Activated CD4-positive, alpha-beta T cell treated with anti-CD3 and anti-CD28 coated beads, Interleukin-2, Interleukin-4, amounts not matched to agents 100 ng/mL and 50 ng/mL, durations not matched to agents 16 hours and 8 hours (primary cell): ENCODE measurements at places on chromosomes 5 and 9.

GRCh38 chr5:56610093-56610698, 205.2 kb upstream of the MAP3K1 start:
- DNase-seq: peak; percentile 83

DNA sequence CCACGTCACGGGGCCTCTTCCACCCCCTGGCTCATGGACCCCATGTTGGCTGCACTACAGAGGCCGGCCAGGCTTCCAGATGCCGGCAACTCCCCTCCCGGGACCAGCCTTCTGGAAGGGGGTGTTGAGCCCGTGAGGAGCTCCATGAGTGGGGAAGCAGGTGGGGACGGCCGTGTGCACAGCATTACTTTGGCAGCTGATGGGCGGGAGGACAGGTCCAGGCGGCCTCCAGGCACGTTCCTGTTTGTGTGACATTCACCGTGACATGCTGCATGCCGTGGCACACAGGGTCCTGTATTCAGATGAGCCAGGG, 29.1 kb upstream of the ABO start:
- DNase-seq: no peak

DNA sequence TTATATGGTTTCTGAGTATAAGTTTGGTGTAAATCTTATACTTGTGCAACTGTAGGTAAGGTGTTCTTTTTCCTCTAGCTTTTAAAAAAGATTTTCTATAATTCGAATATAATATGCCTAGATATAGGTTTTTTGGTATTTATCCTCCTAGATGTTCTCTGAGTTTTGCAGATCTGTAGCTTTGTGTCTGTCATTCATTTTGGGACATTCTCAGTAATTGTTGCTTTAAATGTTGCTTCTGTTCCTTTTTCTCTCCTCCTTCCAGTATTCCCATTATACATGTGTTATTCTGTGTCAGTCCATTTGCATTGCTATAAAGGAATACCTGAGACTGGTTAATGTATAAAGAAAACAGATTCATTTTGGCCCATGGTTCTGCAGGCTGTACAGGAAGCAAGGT, 33.7 kb downstream of the LURAP1L start:
- DNase-seq: no peak

DNA sequence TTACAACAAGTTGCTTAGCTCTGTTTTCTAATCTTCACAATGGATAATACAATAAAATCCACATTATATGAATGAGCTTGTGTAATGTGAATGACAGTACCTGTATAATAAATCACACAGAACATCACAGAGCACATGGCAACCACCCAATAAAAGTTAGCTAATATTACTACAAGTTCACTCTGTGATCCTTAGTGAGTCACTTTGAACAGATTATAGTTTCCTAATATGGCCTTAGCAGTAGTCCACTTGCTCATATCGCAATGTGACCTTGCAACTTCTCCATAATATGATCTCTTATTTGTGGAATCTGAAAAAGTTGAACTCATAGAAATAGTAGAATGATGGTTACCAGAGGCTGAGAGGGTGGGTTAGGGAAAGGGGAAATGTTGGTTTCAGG, 361.3 kb downstream of the PTPRD start:
- no peak for DNase-seq

DNA sequence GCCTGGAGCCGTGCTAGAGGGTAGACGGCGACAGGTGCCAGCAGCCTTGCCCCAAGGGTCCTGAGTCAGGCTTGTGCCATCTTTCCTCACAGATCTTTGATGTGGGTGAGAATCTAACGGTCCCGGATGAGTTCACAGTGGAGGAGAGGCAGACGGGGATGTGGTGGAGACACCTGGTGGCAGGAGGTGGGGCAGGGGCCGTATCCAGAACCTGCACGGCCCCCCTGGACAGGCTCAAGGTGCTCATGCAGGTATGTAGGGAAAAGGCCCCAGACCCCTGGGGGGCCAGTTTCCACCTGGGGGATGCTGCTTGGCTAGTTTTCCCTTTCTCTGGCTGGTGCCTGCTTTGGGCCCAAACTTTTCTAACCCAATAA, 24.0 kb downstream of the PTGES2 start:
- peak; percentile 48 for DNase-seq
